Cortex of kidney (tissue), 1 donor: ENCODE measurements at places on chromosomes 6 and 20.

- DNase-seq: no peak
Measured at GRCh38 chr6:50600280-50600679, 113.0 kb upstream of the TFAP2D start.

DNA sequence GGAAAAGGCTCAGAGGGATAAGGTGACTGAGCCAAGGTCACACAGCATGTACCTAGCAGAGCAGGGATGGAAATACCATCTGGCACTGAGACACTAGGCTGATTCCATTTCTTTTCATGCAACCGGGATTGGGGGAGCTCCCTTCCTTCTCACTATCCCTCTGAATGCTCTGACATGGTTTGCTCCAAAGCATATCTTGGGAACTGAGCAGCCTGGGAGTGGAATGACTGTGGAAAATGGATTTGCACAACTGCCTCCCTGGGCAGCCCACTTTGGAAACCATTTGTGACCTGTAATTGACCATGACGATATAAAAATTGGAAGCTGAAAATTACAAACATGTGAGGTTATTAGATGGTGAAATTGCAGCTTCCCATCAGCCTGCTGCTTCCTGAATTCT lies 309.0 kb upstream of the CHD6 start:
- DNase-seq: no peak

GRCh38 chr6:508614-509013 lies 117.1 kb downstream of the IRF4 start:
- no peak for DNase-seq

DNA sequence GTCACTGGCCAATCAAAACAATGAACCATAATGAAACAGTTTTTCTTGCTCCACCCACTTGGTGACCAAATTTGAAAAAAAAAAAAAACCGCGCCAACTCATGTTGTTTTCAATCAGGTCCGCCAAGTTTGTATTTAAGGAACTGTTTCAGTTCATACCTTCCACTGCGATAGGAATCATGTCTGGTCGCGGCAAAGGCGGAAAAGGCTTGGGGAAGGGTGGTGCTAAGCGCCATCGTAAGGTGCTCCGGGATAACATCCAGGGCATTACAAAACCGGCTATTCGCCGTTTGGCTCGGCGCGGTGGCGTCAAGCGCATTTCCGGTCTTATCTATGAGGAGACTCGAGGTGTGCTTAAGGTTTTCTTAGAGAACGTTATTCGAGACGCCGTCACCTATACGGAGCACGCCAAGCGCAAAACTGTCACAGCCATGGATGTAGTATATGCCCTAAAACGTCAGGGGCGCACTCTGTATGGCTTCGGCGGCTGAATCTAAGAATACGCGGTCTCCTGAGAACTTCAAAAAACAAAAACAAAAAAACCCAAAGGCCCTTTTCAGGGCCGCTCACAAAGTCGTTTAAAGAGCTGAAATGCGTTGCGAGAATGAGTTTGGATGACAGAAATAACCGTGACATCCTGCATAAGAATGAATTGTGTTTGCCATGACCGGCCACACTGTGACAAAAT lies 16.7 kb downstream of the HFE start:
- DNase-seq: no peak

- DNase-seq: no peak
Measured at GRCh38 chr20:18943542-18943941, 130.0 kb downstream of the SCP2D1 start.

DNA sequence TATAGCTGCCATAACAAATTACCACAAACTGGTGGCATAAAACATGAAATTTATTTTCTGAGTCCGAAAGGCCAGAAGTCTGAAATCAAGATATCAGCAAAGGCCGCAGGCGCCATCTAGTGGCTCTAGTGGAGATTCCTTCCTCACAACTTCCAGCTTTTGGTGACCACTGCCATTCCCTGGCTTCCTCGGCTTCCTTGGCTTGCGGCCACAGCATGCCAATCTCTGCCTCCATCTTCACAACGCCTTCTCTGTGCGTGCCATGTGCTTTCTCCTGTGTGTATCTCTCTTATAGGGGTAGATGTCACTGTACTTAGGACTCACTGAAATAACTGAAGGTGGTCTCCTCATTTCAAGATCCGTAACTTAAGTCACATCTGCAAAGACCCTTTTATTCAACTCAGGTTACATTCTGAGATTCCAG lies 5.4 kb upstream of the PLAGL1 start:
- DNase-seq: no peak

GRCh38 chr6:168122521-168122920 lies 43.5 kb upstream of the FRMD1 start:
- DNase-seq: no peak

DNA sequence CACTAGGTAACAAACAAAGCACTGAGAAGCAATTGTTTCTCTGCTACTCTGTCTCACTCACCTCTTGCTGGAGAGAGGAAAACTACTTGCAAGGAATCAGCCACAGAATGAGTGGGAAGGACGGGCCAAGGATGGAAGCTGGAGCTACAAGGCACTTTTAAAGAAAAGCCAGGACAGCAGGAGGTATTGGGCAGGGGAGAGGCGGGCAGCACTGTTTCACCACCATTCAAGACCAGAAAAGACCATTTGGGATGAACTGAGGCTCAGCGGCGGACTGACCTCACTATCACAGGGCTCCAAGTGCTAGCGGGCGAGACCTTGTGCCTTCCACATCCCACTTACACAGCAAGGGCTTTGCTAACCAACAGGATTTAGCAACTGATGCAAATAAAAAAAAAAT lies 137.4 kb downstream of the IPCEF1 start:
- no peak for DNase-seq

DNA sequence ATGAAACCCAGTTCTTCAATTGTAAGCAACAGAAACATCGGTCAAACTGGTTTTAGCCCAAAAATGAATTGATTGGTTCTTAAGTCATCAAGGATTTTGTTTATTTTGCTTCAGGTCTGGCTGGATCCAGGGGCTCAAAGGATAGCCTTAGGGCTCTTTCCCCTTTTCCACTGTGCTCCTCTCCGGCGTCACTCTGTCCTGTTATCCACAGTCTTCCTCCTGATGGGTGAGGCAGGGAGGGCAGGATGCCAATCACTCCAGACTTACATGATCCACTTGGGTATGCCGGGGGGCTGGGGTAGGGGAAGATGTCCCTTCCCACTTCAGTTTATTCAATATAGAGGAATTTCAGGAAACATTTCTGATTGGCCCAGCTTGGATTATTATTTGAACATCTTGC lies 40.0 kb downstream of the PLAGL2 start:
- no peak for DNase-seq

- DNase-seq: no peak
Measured at GRCh38 chr20:23358923-23359593, 2.9 kb upstream of the GZF1 start.

GRCh38 chr6:40599555-40599954 lies 12.4 kb upstream of the LRFN2 start:
- no peak for DNase-seq

- DNase-seq: no peak
Measured at GRCh38 chr6:135383301-135383700, 114.2 kb downstream of the AHI1 start.

DNA sequence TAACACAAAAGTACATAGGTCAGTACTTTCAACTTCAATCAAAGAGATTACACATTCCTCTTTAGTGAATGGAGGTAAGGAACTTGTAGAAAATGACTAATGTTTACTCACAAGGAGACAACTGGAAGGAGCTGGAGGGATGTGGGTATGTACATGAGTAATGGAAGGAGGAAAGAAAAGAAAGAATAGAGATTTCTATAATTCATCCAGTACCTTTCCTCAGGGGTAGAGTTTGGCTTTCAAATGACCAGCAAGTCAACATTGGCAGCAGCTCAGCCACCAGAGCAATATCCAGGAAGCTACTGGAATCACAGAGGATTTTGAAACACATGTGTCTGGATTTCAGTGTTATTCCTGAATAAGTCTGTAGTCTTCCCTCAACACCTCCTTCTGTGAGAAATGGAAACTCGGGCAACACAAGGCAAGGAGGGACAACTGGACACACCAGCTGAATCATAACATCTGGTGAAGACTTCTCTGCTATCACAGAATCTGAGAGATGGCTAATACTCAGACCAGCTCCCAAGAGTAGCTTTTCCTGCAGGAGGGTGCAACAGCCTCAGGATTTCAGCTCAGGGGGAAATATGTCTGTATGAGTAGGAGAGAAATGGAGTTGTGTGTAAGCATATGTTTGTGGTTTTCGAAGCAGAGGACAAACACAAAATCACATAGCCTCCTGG lies 98.8 kb downstream of the HAO1 start:
- DNase-seq: no peak

DNA sequence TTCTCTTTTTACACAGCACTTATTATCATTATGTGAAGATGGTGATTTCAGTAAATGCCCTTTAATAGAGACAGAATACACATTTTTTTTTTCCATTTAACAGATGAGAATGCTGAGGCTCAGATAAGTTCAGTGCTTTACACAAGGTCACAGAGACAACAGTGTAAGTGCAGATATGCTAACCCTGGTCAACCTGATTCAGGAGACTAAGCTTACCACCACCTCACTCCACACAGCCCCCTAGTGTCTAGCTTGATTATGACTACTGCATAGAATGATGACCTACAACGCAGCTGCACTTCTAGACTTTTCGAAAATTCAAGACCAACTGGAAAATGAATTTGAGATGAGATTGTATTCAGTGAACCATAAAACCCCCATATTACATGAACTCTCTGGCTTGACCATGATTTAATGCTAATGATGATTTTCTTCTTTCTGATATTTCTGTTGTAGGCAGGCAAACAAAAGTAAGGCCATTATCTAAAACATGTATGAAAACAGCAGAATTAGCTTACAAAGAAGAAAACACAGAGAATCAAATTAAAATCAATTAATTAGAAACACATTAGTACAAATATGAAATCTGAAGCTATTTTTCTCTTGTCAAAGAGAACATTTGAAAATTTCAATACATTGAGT lies 212.1 kb upstream of the PHACTR1 start:
- no peak for DNase-seq

DNA sequence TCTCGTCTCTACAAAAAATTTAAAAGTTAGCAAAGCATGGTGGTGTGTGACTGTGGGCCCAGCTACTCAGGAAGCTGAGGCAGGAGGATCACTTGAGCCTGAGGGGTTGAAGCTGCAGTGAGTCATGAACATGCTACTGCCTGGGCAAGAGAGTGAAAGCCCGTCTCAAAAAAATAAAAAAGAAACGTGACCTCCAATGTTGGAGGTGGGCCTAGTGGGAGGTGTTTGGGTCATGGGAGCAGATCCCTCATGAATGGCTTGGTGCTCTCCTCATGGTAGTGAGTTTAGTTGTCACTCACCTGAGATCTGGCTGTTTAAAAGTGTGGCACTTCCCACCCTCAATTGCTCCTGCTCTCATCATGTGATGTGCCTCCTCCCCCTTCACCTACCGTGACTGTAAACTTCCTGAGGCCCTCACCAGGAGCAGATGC lies 24.3 kb downstream of the RBL1 start:
- DNase-seq: no peak

GRCh38 chr6:35496036-35496840 lies 641 bp downstream of the TEAD3 start:
- DNase-seq: no peak

GRCh38 chr6:18613319-18613925 lies 226.3 kb downstream of the RNF144B start:
- DNase-seq: no peak

GRCh38 chr6:161526794-161527193 lies 252.9 kb upstream of the AGPAT4 start:
- DNase-seq: no peak

DNA sequence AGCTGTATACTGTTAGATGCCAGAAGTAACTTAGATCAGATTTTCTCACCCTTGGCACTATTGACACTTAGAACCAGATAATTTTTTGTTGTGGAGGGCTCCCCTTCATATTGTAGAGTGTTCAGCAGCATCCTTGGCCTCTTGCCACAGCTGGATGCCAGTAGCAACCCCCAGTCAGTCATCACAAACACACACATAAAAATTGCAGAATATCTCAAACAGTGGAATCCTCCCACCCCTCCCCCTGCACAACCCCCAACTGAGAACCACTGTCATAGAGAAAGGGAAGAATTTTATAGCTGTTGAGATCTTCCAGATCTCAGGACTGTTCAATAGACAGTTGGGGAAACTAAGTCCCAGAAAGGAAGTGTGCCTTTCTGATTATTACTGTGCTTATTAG lies 81.2 kb upstream of the VSTM2L start:
- DNase-seq: no peak

- DNase-seq: peak; percentile 78
Measured at GRCh38 chr20:10433623-10434466, at the start of gene MKKS. Gene MKKS, minus strand, starts transcription at chr20:10434222. Its CDS starts 20,708 bp downstream, at chr20:10413514.

- DNase-seq: no peak
Measured at GRCh38 chr6:22146931-22147701, 149.7 kb downstream of the PRL start.

GRCh38 chr6:70709826-70710225 lies 42.1 kb downstream of the SMAP1 start:
- no peak for DNase-seq
